Adipocyte (in vitro differentiated cells): ENCODE measurements at places on chromosomes 2 and 18.

DNA sequence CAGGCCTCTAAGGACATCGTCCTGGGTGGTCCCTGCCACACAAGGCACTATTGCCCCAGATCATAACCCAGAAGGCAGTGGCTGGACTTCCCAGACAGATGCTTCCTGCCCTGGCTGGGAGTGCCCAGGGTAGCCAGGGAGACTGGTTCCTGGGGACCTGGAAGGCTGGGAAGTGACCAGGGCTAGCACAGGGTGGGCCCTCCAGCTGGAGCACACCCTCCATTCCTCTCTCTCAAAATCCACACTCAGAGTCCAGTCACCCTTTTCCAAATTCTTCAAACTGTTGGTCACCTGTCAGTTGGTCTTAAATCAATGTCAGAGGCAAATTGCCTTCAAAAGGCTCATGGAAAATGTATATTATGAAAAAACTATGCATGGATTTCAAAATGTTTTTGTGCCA lies 11.6 kb upstream of the TUBB6 start:
- DNase-seq: no peak

- no peak for DNase-seq
Observed at GRCh38 chr2:38533180-38533579, 69.5 kb downstream of the HNRNPLL start.

- no peak for DNase-seq
Observed at GRCh38 chr2:26384597-26384996, 17.1 kb upstream of the DRC1 start.

DNA sequence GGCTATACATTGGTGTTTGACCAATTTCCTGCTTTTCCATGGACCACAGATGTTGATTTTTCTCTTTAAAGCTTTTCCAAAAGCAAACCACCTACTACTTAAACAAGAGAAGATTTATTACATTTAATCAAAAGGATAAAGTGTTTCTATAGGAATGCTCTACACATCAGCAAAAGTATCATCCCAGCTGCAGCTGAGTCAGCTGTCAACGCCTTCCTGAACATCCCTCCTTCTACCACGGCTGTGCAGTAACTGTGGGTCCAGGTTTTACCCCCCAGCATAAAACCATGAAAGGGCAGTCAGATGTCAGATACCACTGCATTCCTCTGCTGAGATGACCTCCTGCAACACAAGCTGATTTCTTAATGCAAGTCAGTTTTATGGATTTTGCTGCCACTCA lies 524.5 kb upstream of the MEX3C start:
- DNase-seq: no peak

DNA sequence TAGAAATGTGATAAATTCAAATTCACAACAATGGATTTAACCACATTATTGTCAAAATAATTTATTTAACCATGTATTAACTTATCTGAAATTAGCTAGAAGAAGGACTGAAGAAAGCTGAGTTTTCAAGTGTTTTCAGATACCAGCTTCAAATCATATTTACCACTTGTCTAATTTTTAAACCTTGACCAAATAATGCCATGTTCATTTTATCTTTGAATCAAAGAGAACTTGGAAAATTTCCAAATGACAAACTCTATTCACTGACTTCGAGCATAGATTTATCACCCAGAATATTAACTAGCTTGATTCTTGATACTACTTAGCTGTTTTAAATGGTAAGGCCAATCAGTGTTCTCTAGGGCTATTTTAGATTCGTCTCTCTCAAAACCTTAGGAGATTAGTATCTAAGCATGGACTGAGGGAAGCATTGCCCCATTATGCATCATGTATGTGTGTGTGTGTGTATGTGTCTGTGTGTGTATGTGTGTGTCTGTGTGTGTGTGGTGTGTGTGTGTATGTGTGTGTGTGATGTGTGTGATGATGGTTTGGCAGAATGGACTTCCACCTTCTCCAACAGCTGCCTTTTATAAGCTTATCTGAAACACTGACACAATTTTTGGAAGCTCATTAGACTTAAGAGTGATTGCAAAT lies 667.5 kb upstream of the FANCL start:
- no peak for DNase-seq

GRCh38 chr18:57664568-57665165 lies 43.0 kb upstream of the NARS1 start:
- DNase-seq: no peak

GRCh38 chr2:239212121-239212928 lies 188.5 kb downstream of the HDAC4 start:
- DNase-seq: no peak

GRCh38 chr2:15954761-15955160 lies 14.4 kb downstream of the MYCN start:
- DNase-seq: no peak

- no peak for DNase-seq
Observed at GRCh38 chr2:169272010-169272409, 90.3 kb downstream of the LRP2 start.

- no peak for DNase-seq
Observed at GRCh38 chr2:119856469-119856901, 96.8 kb downstream of the PTPN4 start.

- no peak for DNase-seq
Observed at GRCh38 chr2:30351116-30351515, 95.9 kb upstream of the LCLAT1 start.

DNA sequence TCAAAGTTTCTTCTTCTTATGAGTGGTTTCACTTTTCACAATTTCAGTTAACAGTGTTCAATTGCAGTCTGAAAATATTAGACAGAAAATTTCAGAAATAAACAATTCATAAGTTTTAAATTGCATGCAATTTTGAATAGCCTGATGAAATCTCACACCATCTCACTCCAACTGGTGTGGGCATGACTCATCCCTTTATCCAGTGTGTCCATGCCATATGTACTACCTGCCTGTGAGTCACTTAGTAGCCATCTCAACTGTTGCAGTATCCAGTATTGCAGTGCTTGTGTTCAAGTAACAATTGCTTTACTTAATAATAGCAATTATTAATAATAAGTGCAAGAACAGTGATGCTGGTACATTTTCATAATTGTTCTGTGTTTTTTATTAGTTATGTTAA lies 1202.5 kb downstream of the DSC3 start:
- DNase-seq: peak; percentile 67

DNA sequence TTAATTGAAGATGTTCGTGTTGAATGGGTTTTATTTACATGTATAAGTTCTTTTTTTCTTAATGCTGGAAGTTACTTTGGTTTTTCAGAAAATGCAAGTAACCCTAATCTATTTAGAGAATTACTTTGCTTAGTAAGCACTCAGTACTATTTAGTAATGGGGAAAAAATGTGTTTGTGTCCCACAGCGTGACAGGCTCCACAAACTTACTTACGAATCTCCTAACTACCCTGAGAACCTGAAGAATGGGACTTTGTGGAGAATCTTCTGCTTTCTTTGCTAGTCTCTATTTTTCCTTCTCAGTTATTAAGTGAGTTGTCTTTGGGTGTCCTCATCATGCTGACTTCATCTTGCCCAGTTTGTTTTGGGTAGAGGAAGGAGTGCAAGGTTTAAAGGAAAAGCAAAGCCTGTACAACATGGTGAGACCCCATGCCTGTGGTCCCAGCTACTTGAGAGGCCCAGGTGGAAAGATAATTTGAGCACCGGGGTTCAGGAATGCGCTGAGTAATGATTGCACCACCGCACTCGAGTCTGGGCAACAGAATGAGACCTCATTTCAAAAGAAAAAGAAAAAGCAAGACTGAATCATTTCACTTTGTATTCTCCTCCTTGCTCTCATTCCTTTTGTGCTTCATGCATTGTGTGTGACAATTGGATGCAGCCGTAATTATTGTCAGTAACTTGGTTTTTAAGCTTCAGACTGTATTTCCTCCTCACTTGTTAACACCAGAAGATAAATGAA lies 10.2 kb downstream of the NEDD4L start:
- peak; percentile 66 for DNase-seq

DNA sequence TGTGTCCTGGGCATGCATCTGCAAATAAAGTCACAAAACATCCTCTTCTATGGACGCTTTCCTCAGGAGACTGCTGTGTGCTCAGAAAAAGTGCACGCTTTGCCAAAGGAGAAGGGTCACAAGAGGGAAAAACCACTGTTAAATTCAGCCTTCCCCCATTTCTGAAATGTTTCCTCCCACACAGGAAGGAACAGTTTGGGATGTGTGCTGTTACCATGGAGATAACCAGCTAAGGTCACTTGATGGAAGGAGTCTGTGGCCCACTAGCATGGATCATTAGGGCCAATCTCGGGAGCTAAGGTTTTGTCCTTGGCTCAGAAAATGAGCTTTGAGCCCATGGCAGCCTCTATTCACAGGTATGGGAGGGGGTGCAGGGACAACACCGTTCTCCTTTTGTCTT lies 5.6 kb downstream of the KCNE4 start:
- DNase-seq: no peak

DNA sequence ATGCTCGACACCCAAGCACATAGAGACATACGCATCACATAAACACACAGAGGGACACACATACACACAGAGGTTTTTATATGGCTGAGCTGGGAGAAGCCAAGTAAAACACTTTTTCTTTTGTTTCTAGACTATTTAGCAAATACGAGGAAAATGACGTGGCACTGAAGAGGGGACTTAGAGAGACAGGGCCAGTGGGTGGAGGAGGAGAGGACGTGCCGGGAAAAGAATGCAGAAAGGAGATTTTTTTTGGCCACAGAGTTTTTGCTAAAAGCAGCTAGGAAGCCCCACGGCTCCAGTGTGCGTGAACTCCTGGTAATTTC lies 168.5 kb upstream of the KLF7 start:
- no peak for DNase-seq

DNA sequence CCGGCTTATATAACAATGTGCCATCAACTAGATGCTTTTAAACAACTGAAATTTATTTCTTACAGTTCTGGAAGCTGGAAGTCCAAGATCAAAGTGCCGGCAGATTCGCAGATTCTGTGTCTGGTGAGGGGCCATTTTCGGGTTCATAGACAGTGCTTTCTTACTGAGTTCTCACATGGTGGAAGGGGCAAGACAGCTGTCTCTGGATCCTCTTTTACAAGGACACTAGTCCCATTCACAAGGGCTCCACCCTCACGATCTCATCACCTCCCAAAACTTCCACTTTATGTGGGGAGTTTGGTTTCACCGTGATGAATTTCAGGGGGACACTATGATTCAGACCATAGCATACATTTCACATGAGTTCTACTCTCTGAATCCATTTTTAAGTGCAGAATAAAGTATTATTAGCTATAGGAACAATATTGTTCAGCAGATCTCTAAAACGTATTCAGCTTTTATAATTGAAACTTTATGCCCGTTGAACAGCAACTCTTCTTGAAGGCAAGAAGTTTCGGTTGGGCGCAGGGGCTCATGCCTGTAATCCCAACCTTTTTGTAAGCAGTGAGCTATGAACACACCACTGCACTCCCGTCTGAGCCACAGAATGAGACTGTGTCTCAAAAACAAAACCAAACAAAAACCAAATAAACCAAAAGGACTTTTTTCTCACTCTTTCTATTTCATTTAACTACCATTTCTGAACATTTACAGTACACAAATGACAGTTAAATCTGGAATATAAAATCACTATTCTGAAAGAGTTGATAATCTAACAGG lies 502.8 kb downstream of the CMPK2 start:
- no peak for DNase-seq

- no peak for DNase-seq
Observed at GRCh38 chr18:39705362-39705761, 2139.8 kb upstream of the CELF4 start.

DNA sequence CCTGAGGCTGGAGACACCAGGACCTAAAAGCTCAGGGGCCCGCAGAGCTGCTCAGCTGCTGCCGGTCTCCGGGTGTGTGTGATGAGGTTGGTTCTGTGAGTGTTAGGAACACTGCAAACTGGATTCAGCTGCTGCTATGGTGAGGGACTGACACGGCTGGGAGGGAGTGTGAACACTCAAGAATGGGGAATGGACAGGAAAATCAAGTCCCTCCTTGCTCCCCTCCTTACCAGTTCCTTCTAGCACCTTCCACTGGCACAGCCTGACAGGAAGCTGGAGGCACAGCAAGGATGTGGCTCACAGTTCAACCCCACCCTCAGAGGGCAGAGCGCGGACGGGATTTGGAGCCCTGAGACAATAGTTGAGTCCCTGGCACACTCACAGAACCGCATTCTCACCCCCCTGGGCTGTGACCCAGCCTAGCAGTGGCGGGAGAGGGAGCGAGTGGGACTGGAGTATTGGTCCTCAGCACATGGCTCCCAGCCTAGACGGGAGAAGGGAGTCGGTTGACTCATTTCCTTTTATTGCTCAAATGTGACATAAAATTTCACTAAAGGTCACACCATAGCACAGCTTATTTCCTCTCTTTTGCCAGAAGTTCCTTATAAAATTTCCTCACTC lies 42.5 kb downstream of the LRRC30 start:
- DNase-seq: peak; percentile 13

- DNase-seq: no peak
Observed at GRCh38 chr2:222042666-222043065, 256.1 kb downstream of the PAX3 start.

GRCh38 chr2:109049022-109049421 lies 60.0 kb upstream of the EDAR start:
- DNase-seq: no peak

- no peak for DNase-seq
Observed at GRCh38 chr2:64420677-64421076, 33.3 kb upstream of the LGALSL start.

DNA sequence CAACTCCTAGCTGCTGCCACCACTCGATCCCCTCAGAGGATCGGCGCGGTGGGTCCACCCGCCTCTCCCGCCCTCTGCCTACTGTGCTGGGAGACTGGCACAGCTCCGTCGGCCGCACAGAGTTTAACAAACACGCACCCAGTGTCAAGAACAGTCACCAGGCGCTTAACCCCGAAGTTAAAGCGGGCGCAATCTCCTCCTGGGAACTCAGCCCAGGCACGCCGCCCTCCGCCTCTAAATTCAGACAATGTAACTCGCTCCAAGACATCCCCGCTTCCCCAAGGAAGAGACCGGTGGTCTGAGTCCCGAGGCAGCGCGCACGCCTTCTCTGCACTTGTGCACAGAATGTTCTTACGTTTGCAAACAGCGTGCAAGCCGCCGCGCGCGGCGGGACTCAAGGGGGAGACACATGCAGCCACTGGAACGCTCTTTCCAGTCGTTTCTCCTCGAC lies 533 bp downstream of the CXCR4 start:
- peak; percentile 42 for DNase-seq

- DNase-seq: no peak
Observed at GRCh38 chr2:23037596-23037995, 347.4 kb upstream of the KLHL29 start.

- DNase-seq: peak; percentile 74
Observed at GRCh38 chr2:12856934-12857601, 140.3 kb downstream of the TRIB2 start.

DNA sequence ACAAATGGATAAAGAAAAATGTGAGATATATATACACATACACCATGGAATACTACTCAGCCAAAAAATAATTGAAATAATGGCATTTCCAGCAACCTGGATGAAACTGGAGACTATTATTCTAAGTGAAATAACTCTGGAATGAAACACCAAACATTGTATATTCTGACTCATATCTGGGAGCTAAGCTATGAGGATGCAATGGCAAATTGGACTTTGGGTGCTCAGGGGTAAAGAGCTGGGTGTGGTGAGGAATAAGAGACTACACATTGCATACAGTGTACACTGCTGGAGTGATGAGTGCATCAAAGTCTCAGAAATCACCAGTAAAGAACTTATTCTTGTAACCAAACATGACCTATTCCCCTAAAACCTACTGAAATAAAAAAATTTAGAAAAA lies 636.0 kb upstream of the LRATD1 start:
- no peak for DNase-seq
